ENCODE measurements at places on chromosomes 4 and X.

DNA sequence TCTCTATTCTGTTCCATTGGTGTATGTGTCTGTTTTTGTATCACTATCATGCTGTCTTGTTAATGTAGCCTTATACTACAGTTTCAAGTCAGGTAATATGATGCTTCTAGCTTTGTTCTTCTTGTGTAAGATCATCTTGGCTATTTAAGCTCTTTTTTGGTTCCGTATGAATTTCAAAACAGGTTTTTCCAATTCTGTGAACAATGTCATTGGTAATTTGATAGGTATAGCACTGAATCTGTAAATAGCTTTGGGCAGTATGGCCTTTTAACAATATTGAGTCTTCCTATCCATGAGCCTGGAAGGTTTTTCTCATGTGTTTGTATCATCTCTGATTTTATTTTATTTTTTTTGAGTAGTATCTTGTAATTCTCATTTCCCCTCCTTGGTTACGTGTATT lies 94.3 kb downstream of the ANAPC10 start:
- no peak for DNase-seq

GRCh38 chr4:81808011-81808672 lies 336.4 kb upstream of the RASGEF1B start:
- DNase-seq, result peak; percentile 4

DNA sequence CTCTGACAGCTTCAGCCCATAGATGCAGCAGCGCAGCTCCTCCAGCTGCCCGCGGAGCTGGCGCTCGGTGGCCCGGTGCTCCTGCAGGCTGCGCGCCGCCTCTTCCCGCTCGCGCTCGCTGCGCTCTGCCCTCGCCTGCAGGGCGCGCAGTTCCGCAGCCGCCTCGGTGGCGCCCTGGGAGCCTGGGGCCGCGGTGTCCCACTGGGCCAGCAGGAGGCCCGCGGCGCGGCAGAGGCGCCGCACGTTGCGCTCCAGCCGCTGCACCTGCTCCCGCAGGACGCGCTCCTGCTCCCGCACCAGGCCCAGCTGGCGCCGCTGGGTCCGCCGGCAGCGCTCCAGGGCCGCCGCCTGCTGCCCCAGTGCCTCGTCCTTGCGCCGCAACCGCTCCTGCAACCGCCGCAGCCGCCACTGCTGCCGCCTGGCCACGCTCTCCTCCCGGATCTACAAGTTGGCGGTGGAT lies 10.1 kb downstream of the C4orf50 start:
- no peak for DNase-seq

DNA sequence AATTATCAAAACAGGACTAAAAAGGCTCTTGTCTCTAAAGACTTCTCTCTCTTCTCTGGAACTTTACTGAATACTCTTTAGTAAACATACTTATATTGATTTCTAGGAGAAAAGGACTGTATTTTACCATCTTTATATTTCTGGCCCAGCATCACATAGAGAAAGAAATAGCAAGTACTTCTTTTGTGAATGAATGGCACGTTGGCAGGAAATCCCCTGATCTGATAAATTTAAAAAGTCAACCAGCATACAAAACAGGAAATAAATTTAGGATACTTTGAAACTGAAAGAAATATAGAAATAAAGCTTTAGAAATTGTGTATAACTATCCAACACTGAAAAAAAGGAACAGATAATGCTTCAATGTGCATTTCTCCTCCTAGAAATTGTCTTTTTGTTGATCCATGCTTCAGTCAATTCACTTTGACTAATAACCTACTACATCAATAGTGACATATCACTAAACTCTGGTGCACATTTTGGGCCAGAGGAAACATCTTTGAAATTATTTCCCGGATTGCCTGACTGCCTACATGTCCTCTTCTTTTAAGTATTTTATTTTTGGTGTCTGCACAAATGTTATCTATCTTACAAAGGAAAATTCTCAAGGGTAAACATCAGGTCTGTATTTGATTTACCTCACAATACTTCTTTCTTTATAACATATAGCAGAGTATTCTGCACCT lies 183.5 kb upstream of the FSTL5 start:
- no peak for DNase-seq
